Epithelial cell of prostate (primary cell): ENCODE measurements at places on chromosomes 5 and 9.

DNA sequence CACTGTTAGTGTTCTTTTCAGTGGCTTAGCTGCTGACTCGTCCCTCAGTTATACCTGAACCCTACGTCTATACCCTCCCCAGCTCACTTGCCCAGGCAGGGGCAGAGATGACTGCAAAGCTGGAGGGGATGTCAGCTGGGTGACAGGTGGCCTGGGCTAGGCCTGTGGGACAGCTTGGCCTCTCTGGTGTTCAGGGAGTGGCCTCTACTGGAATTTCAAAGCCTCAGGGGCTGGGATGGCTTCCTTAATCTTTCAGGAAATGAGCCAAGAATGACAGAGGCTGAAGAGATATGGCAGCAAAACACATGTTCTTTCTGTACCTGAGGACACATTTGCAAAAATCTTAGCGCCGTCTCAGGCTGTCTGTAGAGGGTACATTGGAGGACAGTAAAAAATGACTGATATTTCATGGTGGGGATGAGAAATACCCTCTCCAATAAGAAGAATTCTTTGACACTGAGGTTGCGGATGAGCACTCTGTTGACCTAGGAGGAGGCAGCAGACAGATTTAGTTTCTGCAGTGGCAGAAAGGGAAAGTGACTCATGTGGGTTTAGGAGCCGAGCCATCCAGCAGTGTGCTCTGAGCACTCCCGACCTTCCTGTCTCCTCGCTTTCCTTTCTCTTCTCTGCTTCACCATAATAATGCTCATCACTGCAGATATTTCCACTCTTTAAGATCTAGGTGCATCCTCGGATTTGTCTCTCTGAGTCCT is 54.4 kb downstream of the ENTREP1 start:
- DNase-seq, result peak; percentile 45

- peak; percentile 27 for DNase-seq
These were observed 124.4 kb downstream of the SSBP2 start for GRCh38 chr5:81626524-81626923.

DNA sequence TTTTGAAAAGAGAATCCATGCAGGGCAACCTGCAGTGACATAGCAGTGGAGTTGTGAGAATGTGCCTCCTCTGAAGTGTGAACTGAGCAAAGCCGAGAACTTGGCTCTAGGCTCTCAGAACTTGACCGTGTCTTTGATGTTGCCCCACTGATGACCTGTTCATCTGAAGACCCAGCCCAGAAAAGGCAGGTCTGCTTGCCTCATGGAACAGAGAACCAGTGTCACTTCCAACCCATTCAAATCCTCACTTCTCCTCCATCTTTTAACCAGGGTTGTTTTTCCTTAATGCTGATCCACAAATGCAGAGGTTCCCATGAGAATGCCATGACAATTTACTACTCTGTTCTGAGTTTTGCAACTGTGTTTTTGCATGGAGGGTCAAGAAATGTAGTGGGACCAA is 155.4 kb downstream of the MED10 start:
- DNase-seq, result no peak

DNA sequence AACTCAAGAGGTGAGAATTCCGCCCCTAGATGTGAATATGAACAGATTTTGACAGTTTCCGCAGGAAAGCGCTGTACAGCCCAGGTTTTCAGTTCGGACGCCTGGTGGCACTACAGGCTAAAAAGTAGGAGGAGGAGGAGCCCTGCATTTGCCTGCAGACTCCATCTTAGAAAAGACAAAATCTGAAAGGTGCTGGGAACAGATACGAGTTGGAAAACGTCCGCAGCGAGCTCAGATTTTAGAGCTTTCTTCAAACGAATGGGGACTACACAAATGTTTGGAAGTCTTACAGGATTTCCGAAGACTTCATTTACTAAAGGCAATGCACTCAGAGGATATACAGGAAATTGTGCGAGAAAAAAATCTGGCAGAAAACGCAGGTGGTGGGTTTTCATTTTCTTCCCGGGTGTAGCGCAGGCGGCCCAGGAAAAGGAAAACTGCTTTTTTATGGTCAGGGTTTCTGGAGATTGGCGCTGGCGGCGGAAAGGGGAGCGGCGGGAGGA is 9.9 kb upstream of the PCDHB2 start:
- DNase-seq, result peak; percentile 14

DNA sequence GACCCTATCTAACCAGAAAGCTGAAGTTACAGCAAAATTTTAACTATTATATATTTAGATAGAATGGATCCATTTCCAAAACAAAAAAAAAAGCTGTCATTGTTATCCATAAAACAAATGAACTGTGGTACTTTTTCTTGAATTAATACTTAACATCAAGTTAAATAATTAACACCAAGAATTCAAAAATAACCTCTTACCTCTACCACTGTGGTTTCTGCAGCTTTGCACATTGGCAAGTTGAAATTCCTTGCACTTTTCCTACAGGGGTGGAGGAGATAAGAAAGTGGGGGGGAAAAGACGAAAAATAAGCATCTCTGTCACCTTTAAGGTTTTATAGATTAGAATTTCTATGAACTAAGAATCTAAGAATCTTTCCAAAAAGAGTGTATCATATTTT is 30.0 kb downstream of the OXCT1 start:
- DNase-seq, result no peak
